Lower lobe of right lung (tissue), 2 donors: ENCODE measurements at places on chromosomes 7 and 10. TPM values are rescaled to one million over a fixed set of nuclear protein-coding genes. Genes with fewer than 3 reads are reported as not detected.

INMT gene
- 249 TPM for total RNA-seq

- no peaks in the 10 kb centered on the region for H3K27me3 ChIP-seq
- no peak overlapping the region for H3K27ac ChIP-seq
- H3K4me1 ChIP-seq = no peaks in the 10 kb centered on the region
- H3K4me3 ChIP-seq = no peak overlapping the region
- no peak for DNase-seq
- no peaks in the 10 kb centered on the region for H3K36me3 ChIP-seq
Observed at GRCh38 chr7:91636129-91636724, 244.3 kb downstream of the MTERF1 start.

LRRD1 gene
- total RNA-seq = not detected

DNA sequence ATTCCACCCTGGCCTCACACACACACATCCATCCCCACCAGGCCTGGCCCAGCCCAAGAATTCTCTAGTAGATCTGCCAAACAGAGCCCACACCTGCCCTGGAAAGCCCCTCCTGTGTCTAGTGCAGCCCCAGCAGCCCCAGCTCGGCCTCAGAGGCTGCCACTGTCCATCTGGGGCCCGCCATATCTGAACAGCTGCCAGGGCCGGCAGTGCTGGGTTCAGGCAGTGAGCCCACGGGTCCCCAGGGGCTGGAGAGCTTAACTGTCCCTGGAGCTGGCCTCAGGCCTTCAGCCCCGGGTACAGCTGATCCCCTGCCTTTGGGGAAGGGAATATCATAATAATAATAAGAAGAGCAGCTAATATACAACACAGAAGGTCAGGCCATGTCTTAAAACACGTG, 574 bp downstream of the MYL10 start:
- H3K4me1 ChIP-seq = no peaks in the 10 kb centered on the region
- no peak for DNase-seq
- H3K4me3 ChIP-seq = no peak overlapping the region
- no peaks in the 10 kb centered on the region for H3K36me3 ChIP-seq
- H3K27ac ChIP-seq = no peak overlapping the region

DTX2 gene
- 36.5 TPM for total RNA-seq
